ENCODE measurements at places on chromosomes 11 and 22.

DNA sequence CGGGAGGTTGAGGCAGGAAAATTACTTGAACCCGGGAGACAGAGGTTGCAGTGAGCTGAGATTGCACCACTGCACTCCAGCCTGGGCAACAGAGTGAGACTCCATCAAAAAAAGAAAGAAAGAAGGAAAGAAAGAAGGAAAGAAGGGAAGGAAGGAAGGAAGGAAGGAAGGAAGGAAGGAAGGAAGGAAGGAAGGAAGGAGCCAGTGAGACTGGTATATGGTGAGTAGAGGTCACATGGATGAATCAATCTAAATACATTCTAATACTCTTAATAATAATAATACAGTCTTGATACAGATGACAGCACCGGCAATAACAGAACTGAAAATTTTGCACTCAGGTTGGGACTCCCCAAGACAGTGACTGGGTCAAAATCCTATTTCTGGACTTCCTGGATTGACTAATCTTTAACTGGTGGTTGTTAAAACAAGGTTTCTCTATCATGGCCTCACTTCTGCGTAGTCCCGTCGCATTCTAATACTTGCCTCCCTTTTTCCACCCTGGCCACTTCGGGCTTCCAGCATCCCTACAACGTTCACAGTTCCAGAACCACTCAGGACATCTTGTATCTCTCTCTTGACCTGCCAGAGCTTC is 53.5 kb upstream of the EIF3M start:
- DNase-seq = no peak

GRCh38 chr22:36460202-36460601 is 21.2 kb downstream of the TXN2 start:
- DNase-seq = no peak

DNA sequence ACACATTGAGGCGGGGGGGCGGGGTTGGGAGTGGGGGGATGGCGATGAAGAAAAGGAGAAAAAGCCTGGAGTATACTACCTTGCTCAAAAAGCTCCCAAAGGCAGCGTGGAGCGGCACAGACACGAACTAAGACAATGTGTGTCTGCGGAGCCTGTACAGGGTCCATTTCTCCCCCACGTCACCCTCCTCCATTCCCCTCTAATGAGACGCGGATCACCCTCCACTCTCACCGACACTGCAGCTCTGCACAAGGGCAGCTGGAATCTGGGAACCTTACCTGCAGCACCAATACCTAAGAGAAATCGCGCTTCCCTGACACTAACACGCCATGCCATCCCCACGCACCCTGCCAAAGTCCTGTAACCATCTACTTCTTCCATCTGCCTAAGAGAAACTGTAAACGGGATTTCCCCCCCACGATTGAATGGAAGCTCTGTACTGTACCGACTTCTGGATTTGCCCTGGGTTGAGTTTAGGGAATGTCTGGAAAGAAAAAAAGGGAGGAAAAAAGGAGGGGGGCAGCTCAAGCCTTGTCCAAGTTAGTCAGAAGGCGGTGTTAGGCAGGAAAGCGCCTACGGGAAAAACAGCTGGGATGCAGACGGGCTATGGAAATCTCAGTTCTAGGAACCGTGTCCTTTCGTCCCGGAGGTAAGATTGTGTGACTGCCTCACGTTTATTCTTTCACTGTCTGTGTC is 125.7 kb upstream of the C11orf58 start:
- no peak for DNase-seq

GRCh38 chr22:20226077-20226716 is 41.9 kb downstream of the RTN4R start:
- no peak for DNase-seq

DNA sequence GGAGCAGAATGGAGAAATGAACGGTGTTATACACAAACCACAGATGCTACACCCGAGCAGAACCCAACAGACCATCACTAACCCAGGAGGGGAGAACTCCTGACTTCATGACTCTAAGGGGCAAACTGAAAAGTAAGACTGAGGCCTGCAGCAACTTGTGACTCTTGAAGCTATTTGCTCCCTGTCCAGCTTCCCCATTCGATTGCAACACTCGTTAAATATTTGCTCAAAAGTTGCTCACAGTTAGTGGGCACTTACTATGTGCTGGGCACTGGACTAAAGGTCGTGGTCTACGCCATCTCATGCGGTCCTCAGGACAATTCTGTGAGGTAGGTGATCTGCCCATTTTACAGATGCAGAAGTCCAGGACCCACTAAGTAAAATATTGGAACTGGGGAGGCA is 9.5 kb upstream of the ADA2 start:
- no peak for DNase-seq

Measured in breast epithelium (tissue), 4 donors.